Anterior cingulate cortex (tissue), 58 donors: ENCODE measurements at places on chromosomes 3 and 15.

GRCh38 chr3:55329849-55330248, 157.3 kb downstream of the WNT5A start:
- no peak for DNase-seq

- DNase-seq = no peak
These were observed 105.8 kb upstream of the C15orf61 start for GRCh38 chr15:67415181-67415580.

GRCh38 chr3:12750223-12750622, 8.8 kb downstream of the TMEM40 start:
- DNase-seq = no peak

- no peak for DNase-seq
These were observed 45.3 kb upstream of the MAP3K13 start for GRCh38 chr3:185317674-185318073.

DNA sequence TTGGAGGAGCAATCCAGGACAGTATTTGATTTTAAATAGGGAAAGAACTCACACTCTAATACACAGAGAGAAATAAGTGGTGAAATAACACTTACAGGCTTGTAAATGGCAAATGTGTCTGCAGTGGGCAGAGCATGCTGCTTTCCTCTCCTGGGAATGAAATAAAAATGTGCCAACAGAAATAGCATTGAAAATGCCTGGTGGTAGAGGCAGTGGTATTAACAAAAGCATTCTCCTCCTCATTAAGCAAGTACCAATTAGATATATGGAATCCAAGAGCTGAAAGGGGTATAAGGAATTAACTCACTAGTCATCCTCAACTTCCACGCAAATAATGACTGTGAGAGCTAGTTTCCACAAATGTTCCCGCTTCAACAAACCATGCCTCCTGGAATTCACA, 364.1 kb upstream of the KCNMB2 start:
- DNase-seq = no peak

DNA sequence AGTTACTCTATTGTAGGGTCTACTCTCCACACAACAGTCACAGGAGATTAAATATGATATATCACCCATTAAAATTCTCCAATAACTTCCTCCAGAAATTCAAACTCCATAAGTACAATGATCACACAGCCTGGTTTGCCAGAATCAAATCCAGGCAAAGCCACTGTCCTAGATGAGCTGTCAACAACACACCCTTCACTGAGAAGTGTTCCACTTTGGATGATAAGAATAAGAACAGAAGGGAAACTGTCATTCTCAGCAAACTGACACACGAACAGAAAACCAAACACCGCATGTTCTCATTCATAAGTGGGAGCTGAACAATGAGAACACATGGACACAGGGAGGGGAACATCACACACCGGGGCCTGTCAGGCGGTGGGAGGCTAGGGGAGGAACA, 41.4 kb upstream of the KBTBD8 start:
- DNase-seq = no peak

GRCh38 chr3:102068327-102068726, 219.0 kb downstream of the NFKBIZ start:
- no peak for DNase-seq

DNA sequence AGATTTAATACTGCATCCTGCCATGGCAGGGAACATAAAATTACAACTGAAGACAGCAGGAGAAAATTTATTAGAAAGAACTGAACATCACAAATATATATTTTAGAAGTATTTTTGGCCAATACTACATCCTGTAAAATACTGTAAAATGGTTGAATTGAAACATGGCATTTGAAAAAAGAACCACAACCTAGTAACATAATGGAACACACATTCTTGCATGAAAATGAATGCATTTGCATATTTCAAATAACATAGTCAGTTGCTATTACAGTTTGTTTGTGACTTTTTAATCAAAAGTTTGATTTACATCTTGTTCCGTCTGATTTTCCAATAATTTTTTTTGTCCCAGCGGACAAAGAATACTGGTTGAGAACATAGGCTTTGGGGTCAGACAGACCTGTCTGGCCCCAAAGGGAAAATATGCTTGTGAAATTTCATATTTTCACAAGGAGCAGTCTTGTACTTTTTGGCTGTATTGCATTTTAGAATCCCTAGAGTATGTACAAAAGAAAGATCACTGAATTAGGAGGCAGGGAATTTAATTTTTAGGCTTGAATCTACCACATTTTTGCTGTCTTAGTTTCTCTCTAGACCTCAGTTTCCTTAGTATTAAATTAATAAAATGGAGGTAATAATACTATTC, 268.8 kb downstream of the ADAMTSL3 start:
- DNase-seq = no peak

DNA sequence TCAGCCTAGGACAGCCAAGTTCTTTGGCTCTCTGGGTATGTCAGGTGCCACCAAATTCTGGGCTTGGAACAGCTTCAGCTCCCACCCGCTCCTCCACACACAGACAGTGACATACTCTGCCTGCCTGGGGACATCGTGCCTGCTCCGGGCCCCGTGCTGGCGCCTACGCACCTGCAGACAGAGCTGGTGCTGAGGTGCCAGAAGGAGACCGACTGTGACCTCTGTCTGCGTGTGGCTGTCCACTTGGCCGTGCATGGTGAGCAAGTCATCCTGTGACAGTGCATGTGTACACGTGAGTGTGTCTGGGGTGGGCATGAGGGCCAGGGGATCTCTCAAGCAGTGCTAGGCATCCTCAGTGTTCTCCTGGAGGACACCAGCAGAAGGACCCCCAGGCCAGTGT, 922 bp downstream of the IL17RC start:
- DNase-seq = no peak

GRCh38 chr15:82986442-82986780, 401 bp downstream of the RAMAC start:
- DNase-seq = no peak

GRCh38 chr15:38745626-38746025, 181.0 kb upstream of the RASGRP1 start:
- DNase-seq = no peak

GRCh38 chr3:15791525-15791924, 6.3 kb downstream of the ANKRD28 start:
- DNase-seq = no peak

DNA sequence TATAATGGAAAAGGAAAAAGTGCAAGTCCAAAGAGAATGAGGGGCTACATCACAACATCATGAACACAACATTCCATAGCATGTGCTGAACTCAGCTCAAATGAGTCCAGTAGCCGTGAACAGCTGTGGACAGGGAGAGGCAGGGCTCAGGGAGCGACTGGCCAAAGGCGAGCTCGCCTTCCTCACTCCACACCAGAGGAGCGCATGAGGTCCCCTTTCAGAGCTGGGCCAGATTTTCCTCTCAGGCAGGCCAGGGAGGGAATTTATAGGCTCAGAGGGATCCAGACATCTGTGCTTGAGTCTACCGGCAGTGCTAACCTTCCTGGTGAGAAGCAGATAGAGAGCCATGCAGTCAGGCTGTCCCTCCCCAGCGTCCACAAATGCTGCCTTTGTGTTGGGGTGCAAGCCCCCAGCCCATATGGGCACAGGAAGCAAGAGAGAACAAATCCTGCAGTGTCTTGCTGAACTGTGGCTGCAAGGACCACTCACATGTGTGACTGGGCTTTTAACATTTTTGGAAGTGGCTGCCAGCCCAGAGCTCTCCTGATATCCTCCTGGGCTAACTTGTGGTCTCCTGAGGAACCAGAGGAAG, 32.5 kb downstream of the ARHGEF3 start:
- DNase-seq = no peak

- DNase-seq = no peak
These were observed 1.7 kb upstream of the COL7A1 start for GRCh38 chr3:48596676-48597407.

- DNase-seq = no peak
These were observed 116.7 kb downstream of the NUP210 start for GRCh38 chr3:13303410-13303809.

- DNase-seq = no peak
These were observed 17.4 kb upstream of the SUSD5 start for GRCh38 chr3:33236005-33236404.

DNA sequence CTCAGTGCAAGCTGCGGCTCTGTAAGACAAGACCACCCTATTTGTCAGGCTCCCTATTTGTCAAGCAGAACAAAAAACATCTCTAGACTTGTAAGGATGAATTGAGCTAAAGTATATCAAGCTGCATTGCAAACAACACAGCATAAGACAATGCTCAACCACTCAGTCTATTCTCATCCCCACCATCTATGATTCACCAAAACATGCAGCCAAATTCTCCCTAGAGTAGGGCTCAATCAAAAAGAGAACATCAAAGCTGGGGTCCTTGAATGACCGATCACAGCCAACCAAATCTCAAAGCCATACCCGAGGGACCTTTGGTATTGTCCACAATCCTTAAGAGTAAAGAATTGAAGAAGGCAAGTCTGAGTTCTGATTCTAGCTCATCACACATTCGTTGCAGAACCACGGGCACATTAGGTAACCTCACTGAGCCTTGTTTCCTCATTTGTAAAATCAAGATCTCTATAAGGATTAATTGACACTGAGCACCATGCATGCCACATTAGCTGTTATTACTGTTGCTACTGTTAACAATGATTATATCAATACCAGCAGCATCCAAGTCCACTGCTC, 31.2 kb downstream of the RFTN1 start:
- DNase-seq = no peak

DNA sequence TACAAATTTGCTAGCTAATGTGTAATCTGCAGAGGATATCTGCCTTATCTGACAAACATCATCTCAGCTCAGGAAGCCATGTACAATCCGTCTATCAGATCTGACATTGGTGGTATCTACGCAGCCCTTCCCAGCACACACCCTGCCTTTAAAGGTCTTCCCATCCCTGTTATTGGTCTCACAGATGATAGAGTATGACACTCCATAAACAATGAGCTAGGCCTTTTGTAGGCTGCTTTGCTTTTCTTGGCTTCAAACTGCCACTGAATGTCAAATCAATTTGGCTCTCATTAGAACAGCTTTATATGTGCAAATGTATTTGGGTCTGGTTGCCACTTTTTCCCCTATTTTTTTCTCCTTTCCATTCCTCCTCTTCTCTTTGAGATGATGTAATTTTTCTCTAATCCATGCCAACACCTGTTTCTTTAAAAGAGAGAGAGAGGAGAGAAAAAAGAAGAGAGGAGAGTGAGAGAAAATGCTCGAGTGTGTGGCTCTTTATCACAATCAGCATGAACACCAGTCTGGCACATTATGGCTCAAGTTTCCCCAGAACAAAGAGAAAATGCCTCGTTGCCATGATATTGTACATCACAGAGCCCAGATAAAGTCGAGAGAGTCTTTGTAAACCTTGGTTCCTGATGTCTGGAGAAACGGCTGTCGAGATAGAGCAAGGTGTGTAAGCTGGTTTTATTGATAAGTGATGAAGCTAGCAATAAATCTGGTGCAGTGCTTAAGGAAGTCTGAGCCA, 80.8 kb upstream of the DPH6 start:
- no peak for DNase-seq

DNA sequence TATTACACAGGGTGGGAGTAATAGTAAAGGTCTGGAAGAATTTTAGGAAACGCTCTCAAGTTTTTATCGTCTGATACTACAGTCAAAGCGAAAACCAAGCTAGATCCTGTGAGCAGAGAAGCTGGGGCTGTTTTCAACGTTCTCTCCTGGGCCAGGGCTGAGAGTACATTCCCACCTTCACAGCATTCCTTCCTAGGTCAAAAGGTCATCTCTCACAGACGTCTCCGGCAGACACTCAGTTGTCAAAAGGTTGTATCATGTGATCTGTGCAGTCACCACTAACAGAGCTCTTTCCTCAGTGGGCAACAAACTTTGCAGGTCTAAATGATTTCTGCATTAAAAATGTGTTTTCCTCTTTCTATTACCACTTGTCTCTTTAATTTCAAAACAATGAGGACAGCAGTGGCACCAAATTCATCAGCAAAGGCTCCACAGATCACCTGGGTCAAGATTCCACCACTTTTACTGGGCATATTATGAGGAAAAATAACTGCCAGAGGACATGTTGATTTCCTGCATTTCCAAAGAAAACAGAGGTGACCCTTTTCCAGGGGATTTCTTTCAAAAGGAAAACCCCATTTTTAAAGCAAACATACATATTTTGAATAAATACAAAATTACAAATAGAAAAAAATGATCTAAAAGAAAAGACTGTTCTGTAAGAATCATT, 41.9 kb downstream of the MEIS2 start:
- no peak for DNase-seq

DNA sequence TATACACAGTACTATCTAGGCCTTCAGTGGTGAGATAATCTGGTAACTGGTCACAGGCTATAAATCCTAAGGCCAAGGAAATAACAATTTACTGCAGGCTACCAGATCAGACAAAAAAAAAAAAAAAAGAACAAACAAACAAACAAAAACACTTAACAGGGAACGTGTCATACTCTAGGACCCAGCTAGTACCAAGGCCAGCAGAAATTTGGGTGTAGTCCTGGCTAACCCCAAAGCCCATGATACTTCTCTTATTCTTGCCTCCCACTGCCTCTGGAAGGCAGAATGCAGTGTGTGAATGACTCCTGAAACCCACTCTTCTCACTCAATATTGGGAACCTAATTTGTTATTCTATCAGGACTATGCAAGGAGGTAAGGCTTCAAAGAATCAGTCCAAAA, 53.7 kb upstream of the ST3GAL6 start:
- DNase-seq = no peak

DNA sequence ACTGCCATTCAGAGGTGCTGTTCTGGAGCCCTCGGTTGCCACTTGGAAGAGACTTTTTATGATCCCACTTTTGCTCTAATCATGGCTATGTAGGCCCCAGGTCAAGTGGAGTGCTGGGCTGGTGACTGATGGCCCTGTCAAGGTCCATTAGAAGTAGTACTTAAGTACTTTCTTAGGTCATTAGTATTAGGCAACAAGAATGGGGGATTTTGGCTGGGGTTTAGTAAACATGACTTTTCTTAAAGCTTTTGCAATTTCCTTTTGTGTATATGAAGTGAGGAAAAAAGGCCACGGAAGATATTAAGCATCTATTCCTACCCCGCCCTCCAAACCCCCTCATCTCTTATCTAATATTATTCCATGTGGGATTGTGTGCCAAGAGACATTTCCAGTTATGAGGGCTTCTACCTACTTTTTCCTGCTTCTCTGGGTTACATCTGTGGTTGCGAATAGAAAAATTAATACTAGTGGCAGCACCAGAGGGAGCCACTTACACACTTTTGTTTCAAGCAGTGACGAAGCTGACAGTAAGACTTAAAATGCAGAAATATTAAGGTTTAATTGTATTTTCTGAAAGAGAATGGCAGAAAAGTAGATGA, 13.9 kb downstream of the NLGN1 start:
- DNase-seq = no peak

- DNase-seq = no peak
These were observed 951 bp downstream of the TARS3 start for GRCh38 chr15:101723171-101723873.

GRCh38 chr3:157051055-157051454, 108.9 kb downstream of the CCNL1 start:
- no peak for DNase-seq
